ENCODE measurements at places on chromosomes 1 and 21.

DNA sequence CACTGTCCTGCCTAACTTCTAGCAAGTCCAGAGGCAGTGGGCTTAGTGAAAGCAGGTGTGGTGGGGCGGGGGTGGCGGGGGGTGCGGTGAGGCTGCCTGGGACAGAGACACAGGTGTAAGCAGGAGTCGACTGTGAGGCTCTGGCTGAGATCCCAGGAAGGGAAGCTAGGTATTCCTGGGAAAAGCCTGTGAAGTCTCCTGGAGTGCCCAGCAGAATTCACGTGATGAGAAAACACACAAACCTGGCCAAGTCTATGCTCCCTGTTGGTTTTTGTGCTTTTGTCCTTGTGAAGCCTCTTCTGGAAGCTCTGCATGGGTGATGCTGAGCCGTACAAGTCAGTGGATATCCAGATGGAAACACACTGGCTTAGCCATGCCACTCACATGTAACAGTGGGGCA, 5.3 kb downstream of the GALNT2 start:
- DNase-seq = no peak

DNA sequence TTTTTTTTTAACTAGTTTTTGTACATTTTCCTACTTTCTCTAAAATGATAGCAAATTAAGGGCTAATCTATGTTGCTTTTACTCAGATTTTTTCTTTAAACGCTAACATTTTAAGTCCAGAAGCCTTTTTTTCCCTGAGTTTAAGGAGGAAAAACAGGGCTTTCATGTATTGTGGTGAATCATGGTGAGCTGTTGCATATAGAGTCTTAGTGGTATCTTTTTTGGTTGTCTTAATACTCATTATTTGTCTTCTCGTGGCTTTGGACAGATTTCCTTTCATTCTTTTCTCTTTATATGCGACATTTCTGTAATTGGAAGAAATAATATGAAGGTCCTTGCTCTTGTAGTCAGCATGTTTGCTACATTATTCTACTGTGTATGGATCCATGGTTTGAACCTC, 1015.6 kb downstream of the PLA2G4A start:
- DNase-seq = no peak

DNA sequence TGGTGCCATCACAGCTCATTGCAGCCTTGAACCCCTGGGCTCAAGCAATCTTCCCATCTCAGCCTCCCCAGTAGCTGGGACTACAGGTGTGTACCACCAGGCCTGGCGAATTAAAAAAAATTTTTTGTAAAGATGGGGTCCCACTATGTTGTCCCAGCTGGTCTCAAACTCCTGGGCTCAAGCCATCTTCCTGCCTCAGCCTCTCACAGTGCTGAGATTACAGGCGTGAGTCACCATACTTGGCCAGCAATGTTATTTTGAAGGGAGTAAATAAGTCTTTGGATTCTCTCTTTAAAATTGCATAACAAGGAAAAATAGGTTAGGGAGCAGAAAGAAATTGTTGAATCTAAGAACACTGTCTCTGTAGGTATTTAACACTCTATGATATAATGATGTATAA, 111.3 kb downstream of the RPS6KC1 start:
- DNase-seq = no peak

DNA sequence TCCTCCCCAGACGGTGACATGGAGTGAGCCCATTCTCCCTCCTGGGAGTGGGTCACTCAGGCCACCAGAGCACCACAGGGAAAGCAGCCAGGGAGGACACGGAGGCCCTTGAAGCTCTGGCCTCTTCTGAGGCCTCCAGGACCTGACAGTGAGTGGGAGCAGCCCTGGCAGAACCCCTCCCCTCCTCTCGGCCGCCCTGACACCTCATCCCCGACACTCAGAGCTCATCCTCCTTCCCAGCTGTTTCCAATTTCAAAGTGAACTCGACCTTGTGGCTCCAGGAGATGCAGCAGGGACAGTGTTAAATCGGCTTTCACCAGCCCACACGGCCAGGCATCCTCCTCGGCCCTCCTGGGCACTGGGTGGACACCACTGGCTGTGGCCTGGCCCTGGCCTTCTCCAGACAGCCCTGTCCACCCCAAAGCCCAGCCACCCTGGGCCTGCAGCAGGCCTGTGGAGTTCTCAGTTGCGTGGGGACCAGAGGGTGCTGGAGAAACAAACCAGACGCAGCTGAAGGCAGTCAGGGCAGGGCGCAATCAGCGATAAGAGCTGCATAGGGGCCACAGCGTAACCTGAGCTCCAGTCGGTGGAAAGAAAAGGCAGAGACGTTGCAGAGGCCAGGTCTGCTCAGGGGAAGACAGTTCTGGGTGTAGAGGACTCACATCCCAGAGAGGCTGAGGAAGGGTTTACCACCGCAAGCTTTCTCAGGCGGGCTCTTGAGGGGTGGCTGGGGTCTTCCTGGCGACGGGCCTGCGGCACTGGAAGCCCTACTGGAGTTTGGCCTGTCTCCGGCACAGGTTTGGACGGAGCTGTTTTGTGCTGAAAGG, 27.1 kb downstream of the FTCD start:
- DNase-seq = no peak

All from stimulated activated CD8-positive, alpha-beta memory T cell treated with anti-CD3 and anti-CD28 coated beads, Interleukin-7, amount 100 ng/mL, for 1 hour (primary cell).